ENCODE measurements at places on chromosomes 7 and 10. TPM values are rescaled to one million over a fixed set of nuclear protein-coding genes. Genes with fewer than 3 reads are reported as not detected.
A peak's percentile ranks its signal among the peaks of the same experiment; 100 is the strongest.

Gene STEAP2
- 14.4 TPM for total RNA-seq

GRCh38 chr7:55132890-55133551 is 114.2 kb downstream of the EGFR start:
- DNase-seq, result no peak
- H3K27me3 ChIP-seq, result no peaks in the 10 kb centered on the region
- no peaks in the 10 kb centered on the region for H3K36me3 ChIP-seq
- no peak overlapping the region for H3K4me3 ChIP-seq
- peak overlapping the region; percentile 77 for H3K27ac ChIP-seq
- H3K4me1 ChIP-seq, result no peaks in the 10 kb centered on the region

Gene PDAP1
- 51.5 TPM for total RNA-seq

GRCh38 chr10:79098061-79098460 is 29.3 kb downstream of the ZMIZ1 start:
- H3K27ac ChIP-seq, result peak overlapping the region; percentile 48
- H3K36me3 ChIP-seq, result no peaks in the 10 kb centered on the region
- H3K27me3 ChIP-seq, result no peaks in the 10 kb centered on the region
- peaks cover 41% of the 10 kb centered on the region for H3K4me1 ChIP-seq
- DNase-seq, result no peak

DNA sequence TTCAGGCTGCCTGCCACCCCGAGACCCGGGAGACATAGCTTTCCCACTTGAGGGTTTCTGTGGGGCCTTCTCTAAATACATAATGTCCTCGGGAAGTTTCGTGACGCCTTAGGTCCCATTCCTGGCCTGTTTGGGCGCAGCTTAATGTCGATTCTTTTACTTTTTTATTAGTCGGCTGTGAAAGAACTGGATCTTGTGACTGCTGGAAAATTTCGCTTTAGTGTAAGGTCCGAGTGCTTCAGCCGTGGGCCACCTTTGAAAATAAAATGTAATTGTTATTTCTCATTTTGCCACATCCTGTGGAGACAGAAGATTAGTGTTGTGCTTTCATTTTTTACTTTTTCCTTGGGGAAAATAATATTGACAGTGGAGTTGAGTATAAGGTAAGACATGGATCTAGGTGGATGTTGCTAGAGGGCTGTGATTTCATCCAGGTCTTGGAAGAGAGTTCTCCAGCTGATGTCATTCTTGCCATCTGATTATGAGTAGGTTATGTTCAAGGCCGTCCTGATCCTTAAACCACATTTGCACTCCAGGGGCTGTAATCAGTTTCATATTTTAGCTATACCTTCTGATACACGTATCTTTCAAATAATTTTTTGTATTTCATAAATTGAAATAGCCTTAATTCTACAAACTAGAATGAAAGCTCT is 830 bp downstream of the RAB18 start:
- H3K4me1 ChIP-seq, result no peaks in the 10 kb centered on the region
- no peak for DNase-seq
- peak overlapping the region; percentile 86 for H3K4me3 ChIP-seq
- H3K27ac ChIP-seq, result peak overlapping the region; percentile 98

Gene NRCAM
- total RNA-seq, result 62.4 TPM

DNA sequence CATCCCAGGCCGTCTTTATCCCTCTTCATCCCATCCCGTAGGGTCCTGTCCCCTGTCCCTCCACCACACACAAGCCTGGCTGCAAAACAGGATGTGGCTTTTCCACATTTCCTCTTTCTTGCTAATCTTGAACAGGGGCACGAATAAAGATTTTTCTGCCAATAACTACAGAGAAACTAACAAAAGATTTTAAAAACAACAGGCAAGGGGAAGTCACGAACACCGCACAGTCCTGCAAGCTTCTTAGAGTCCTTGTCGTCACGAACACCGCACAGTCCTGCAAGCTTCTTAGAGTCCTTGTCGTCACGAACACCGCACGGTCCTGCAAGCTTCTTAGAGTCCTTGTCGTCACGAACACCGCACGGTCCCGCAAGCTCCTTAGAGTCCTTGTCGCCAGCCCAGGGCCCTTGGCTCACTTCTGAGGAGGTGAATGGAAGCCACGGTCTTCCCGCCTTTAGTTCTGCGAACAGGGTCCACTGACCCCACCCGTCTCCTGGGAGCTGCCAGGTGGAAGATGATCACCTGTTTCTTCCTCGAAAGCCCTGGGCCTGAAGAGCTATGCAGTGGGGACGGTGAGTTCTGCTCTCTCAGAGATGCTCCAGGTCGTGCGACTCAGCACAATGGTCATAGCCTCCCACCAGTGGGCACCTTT is 10.3 kb upstream of the INSIG1 start:
- DNase-seq, result no peak
- no peaks in the 10 kb centered on the region for H3K36me3 ChIP-seq
- H3K27me3 ChIP-seq, result no peaks in the 10 kb centered on the region
- H3K4me1 ChIP-seq, result no peaks in the 10 kb centered on the region
- no peak overlapping the region for H3K4me3 ChIP-seq

DNA sequence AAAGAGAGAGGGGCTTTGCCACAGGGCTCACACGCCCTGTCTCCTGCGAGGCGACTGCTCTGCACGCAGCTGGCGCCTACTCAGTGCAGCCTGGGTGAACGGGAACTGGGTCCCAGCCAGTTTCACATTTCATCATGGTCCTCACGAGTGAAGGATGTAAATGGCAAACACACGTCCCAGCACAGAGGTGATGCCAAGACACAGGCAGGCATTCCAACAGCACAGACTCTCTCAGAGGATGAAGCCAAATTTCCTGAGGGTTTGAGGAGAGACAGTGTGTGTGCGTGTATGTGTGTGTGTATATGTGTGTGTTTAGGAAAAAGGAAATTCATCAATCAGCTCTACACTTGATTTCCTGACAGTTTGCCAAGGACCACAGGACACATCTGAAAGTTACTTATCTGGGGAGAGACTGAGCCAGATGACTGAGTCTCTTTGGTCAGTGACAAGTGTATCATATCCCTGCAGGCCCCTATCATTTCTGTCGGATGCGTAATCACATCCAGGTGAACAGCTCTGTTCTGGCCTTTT is 53.9 kb downstream of the CHST15 start:
- H3K27ac ChIP-seq, result no peak overlapping the region
- no peak for DNase-seq
- no peaks in the 10 kb centered on the region for H3K4me1 ChIP-seq
- no peak overlapping the region for H3K4me3 ChIP-seq
- H3K36me3 ChIP-seq, result no peaks in the 10 kb centered on the region
- H3K27me3 ChIP-seq, result no peaks in the 10 kb centered on the region

DNA sequence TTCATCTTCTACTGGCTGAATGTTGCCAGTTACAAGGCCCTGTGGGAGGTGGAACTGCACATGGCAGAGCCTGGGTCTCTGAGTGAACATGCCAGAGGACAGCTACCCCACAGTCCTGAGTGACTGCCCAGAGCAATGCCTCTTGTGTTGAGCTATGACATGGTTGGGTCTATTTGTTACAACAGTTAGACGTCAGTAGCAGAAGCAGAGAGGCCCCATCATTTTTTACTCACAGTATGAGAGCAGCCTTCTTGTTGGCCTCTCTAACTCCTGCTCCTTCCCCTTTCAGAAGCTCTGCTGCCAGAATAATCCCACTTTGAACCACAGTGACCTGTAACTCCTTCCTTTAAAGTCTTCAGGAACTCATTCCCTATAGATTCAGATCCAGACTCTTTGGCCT is 30.8 kb upstream of the NRP1 start:
- no peaks in the 10 kb centered on the region for H3K36me3 ChIP-seq
- no peak for DNase-seq
- no peak overlapping the region for H3K27ac ChIP-seq
- no peaks in the 10 kb centered on the region for H3K27me3 ChIP-seq

Gene CLDN4
- total RNA-seq, result 143 TPM

DNA sequence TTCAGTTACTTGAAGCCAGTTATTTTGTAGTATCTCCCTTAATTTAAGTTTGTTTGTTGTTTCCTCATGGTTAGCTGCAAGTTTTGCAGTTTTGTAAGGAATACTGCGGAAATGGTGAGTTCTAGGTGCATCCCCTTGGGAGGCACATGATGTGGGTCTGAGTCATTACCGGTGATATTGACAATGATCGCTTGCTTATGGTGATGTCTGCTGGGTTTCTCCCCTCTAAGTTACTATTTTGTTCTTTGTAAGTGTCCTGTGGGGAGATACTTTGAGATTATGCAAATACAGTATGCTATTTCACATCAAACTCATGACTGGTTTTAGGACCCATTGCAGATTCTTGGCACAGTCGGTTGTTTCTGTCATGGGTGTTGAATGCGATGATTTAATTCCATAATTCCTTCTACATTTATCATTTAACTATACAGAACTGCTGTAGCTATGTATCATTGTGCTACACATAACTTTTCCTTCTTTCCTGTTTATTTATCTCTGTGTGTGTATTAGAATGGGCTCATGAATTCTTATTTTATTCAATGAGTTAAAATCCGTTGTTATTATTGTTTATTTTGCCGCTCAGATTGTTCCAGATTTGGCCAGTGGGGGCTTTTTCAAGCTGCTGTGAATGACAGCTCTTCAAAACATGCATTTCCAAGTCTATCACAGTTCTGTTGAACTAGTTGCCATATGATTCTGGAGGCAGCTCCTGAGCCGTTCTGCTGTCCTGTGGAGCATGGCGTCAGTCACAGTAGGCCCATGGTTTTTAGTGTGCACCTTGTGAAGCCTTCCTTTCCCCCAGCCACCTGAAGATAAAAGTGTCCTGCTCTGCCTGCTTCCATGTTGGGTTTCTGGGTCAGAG is 18.4 kb downstream of the TSPAN14 start:
- H3K4me1 ChIP-seq, result peaks cover 34% of the 10 kb centered on the region
- no peaks in the 10 kb centered on the region for H3K36me3 ChIP-seq
- H3K27me3 ChIP-seq, result no peaks in the 10 kb centered on the region
- no peak for DNase-seq
- H3K27ac ChIP-seq, result peak overlapping the region; percentile 57

DNA sequence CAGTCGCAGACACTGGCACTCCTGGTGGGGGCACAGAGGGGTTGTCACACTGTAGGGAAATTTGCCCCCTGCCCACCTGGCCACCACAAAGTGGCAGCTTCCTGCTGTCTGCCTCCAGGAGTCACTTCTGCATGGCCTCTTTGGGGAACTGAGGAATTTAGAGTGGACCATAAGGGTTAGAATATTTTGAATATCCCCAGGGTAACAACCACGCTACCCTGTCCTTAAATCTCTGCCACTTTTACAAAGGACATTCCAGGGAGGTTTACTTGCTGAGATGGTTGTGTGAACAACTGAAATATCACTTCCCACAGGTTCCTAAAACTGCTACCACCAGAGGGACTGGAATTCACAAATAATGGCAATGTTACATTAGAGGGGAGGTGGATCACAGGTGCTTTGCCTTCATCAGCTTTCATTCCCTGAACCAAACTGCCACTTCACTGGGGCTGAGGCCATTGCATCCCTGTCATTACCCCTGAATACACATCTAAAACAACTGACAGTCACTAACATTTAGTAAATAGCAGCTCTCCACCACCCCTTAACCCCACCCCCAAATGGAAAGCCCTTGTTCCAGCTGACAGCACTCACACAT is 88.1 kb upstream of the IFRD1 start:
- no peaks in the 10 kb centered on the region for H3K36me3 ChIP-seq
- no peak overlapping the region for H3K4me3 ChIP-seq
- peak overlapping the region; percentile 65 for H3K27ac ChIP-seq
- H3K27me3 ChIP-seq, result no peaks in the 10 kb centered on the region

Gene ELMO1
- total RNA-seq, result 110 TPM

Gene KCNMA1
- total RNA-seq, result 37.8 TPM

GRCh38 chr10:75395066-75395931 is 6.3 kb downstream of the ZNF503 start:
- peak overlapping the region; percentile 82 for H3K4me3 ChIP-seq
- no peaks in the 10 kb centered on the region for H3K36me3 ChIP-seq
- peak overlapping the region; percentile 91 for H3K27ac ChIP-seq
- peaks cover 2% of the 10 kb centered on the region for H3K4me1 ChIP-seq
